ENCODE measurements at places on chromosomes 7 and 10.
A peak's percentile ranks its signal among the peaks of the same experiment; 100 is the strongest.

- H3K4me3 ChIP-seq, result no peak overlapping the region
- H3K4me1 ChIP-seq, result peaks cover 8% of the 10 kb centered on the region
- H3K27me3 ChIP-seq, result no peaks in the 10 kb centered on the region
- no peaks in the 10 kb centered on the region for H3K36me3 ChIP-seq
Measured at GRCh38 chr7:140568021-140568813, 72.4 kb downstream of the DENND2A start.

DNA sequence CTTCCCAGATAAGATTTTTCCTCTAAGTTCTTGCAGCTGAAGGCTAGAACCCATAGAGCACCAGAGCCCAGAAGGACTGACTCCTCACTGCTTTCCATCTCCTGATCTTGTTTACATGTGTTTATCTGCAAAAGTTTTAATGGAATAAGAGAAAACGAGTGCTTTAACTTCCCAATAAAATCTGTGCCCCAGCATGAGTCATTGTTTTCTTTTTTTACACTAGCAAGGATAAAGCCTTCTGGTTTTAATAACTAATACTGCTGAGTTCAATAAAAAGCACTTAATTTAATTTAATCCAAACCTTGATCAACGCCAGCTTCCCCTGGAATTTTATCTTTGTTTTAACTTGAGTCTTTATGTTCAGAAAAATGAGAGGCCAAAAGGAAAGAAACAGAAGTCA, 227.6 kb downstream of the HPSE2 start:
- H3K27me3 ChIP-seq, result no peaks in the 10 kb centered on the region
- no peak overlapping the region for H3K4me3 ChIP-seq
- H3K4me1 ChIP-seq, result no peaks in the 10 kb centered on the region
- DNase-seq, result no peak
- no peak overlapping the region for H3K27ac ChIP-seq

- H3K27me3 ChIP-seq, result no peaks in the 10 kb centered on the region
- no peak overlapping the region for H3K27ac ChIP-seq
- peaks cover 14% of the 10 kb centered on the region for H3K4me1 ChIP-seq
- H3K4me3 ChIP-seq, result no peak overlapping the region
Measured at GRCh38 chr10:126935263-126935946, 30.2 kb downstream of the DOCK1 start.

DNA sequence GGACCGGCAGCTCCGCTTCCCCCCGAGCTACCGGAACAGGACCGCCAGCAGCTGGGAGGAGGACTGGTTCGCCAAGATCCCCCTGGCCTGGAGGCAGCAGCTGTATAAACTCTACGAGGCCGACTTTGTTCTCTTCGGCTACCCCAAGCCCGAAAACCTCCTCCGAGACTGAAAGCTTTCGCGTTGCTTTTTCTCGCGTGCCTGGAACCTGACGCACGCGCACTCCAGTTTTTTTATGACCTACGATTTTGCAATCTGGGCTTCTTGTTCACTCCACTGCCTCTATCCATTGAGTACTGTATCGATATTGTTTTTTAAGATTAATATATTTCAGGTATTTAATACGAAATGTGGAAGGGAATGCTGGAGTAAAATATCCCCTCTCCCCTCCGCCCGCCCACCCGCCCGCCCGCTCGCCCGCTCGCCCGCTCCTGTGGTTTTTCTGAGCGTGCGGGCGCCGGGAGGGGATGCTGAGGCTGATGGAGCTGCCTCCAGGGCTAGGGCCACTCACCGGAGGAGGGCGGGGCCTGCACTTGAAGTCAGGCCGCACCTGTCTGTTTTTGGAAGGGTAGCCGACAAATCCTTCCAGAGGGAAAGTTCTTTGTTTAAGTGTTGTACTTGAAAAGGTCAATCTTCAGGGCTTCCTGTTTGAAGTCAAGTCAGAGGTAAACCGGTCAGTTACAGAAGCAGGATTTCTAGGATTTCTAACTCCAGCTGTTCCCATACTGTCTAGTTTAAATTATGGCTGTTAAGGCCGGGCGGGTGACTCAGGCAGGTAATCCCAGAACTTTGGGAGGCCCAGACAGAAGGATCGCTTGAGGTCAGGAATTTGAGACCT, 30.5 kb downstream of the CHST12 start:
- H3K4me3 ChIP-seq, result no peak overlapping the region
- no peak for DNase-seq
- H3K36me3 ChIP-seq, result no peaks in the 10 kb centered on the region
- no peaks in the 10 kb centered on the region for H3K27me3 ChIP-seq

- H3K4me1 ChIP-seq, result peaks cover 17% of the 10 kb centered on the region
- H3K36me3 ChIP-seq, result no peaks in the 10 kb centered on the region
- peak; percentile 65 for DNase-seq
Measured at GRCh38 chr10:55629793-55630490, 731.1 kb downstream of the ZWINT start.

DNA sequence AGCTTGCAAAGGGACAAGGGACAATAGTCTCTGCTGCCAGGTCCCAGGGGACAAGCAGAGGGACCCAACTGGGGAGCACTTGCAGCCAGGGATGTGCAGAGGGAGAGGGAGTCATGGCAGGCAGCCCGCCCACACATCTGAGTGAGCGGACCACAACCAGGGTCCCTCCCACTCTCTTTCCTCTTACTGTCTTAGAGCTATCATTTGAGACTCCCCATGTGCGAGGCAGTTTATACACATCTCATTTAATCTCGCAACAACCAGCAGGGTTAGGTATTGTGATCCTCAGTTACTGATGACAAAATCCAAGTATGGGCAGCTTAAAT, 70.2 kb downstream of the BEND7 start:
- no peak overlapping the region for H3K4me3 ChIP-seq
- no peak overlapping the region for H3K27ac ChIP-seq
- no peaks in the 10 kb centered on the region for H3K36me3 ChIP-seq
- no peak for DNase-seq
- H3K4me1 ChIP-seq, result no peaks in the 10 kb centered on the region

DNA sequence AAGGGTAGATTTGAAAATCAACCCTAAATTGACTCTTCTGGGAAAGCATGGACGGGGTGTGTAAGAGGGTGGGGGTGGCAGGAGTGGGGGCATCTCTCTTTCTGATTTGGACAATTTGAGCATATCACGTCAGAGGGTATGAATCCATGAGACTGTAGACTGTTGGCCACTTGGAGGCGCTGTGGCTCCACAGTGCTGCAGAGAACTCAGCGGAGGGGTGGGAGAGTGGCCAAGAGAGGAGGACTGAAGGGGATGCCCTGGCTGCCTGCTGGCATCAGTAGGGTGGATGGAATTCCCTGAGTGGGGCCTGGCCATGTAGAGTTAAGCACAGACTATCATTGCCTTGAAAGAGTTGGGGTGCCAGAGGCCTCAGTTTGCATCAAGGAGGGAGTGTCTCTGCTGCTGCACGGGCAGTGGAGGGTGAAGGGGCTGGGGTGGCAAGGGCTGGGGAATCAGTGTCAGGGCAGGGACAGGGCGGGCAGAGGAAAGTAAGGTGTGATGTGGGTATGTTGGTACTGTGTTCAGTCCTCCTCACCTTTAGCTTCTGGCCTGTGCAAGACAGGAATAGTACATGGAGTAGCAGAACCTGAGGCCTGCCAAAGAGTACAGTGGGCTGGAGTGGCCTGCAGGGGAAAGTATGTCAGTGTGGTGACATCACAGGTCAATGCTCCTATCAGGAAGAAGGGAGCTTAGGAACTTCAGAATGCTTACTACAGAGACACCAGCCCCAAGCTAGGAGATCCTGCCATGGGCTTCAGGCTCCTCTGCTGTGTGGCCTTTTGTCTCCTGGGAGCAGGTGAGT, 133.5 kb upstream of the PRSS58 start:
- no peaks in the 10 kb centered on the region for H3K27me3 ChIP-seq
- H3K27ac ChIP-seq, result no peak overlapping the region
- H3K36me3 ChIP-seq, result no peaks in the 10 kb centered on the region
- no peak overlapping the region for H3K4me3 ChIP-seq
- H3K4me1 ChIP-seq, result no peaks in the 10 kb centered on the region

DNA sequence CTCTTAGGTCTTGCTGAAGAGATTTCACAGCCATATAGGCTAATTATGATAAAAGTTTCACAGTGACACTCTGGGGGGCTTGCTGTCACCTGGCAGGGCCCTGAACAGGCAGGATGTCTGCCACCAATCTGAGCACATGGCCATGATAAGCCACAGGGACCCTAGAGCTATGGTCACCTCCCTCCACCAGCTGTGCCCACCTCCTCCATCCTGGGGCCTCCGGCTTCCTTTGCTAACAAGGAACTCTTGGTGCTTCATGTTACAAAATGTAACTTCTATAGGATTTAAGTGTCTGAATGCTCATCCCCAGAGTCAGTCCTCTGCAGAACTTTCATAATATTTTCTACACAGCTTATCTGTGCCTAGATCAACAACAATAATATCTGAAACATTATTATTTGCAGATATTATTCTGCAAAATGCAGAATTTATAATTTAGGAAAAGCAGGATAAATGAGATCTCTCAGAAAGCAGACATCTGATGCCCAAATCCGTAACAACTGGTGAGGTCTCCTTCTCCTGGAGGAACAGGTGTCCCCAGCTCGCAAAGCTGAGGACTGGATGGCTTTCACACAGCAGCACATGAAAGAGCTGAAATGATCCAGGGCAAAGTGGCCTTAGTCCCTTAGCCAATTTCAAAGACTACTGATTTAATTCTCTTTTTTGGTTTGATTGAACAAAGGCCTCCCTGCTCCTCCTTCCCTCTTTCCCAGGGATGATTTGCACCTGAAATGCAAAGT, 287.0 kb upstream of the AOAH start:
- H3K4me3 ChIP-seq, result no peak overlapping the region
- H3K4me1 ChIP-seq, result 0 out of 2 replicates have a peak, but pooled peaks cover 4% of the 10 kb centered on the region
- no peaks in the 10 kb centered on the region for H3K36me3 ChIP-seq
- H3K27me3 ChIP-seq, result no peaks in the 10 kb centered on the region
- no peak for DNase-seq
